ENCODE measurements at places on chromosomes 12 and 14.

- no peak for DNase-seq
Measured at GRCh38 chr12:27351476-27351875, 18.8 kb downstream of the BMAL2 start.

- peak; percentile 53 for DNase-seq
Measured at GRCh38 chr12:6603095-6603567, 4.0 kb downstream of the CHD4 start.

GRCh38 chr14:79352076-79352630, 859.2 kb downstream of the DIO2 start:
- DNase-seq, result peak; percentile 32

- DNase-seq, result no peak
Measured at GRCh38 chr12:100789146-100789545, 5.4 kb upstream of the ANO4 start.

DNA sequence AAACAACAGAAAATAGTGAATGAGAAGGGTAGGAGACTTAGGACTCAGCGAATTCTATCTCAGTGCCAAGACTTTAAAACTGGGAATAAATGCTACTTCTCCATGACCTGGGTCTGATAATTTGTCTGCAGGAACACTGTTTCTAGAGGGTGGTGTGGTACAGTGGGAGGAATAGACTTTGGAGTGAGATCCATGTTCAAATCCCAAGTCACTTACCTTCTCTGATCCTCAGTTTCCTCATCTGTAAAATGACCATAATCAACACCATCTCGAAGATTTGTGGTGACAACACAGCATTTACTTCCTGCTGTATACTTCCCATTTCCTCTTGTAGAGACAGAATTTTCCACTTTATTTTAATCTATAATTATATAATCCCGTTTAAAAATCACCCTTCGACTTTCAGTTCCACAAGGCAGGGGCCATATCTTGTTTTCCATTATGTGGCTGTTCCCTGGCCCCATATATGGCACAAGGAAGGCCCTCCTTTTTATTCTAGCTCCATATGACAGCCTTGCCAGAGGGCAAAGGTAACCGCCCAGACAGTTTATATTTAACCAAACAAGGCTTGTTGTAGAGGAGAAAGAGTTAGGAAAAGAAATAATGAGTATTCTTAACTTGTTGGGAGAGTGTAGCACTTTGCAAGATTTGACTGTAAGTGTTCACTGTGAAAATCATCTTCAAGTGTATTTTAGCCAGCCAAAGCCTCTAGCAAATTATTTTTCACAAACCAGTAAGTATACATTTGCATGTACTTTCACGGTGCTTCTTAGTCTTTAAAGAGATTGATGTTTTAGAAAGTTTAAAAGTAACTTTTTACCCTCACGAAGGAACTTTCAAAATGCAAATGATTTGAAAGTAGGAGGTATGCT, 243.1 kb downstream of the AKAP6 start:
- DNase-seq, result no peak

GRCh38 chr12:19941096-19941495, 427.2 kb upstream of the PDE3A start:
- no peak for DNase-seq

DNA sequence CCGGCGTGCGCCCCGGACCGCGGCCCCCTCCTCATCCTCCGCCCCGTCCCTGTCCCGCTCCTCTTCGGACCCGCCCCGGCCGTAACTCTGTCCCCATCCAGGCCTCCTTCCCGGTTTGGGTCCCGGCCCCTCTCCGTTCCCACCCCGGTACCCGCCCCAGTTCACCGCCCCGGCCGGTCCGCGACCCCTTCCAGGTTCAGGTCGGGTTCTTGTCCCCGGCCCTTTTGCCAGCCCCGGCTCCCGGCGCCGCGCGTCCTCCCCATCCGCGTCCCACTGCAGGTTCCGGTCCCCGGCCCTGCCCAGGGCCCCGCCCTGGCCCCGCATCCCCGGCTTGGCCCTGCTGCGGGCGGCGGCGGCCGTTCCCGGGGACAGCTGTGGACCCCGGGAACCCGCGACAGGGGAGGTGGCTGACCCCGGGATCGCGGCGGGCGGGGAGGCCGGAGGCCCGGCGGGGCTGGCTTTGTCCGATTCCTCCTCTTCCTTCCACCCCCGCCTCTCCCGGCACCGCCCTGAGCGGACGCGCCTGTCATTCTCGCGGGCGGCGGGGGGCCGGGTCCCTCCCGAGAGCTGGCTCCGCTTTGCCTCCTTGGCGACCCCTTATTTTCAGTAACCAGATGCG, 601 bp downstream of the KLC1 start:
- no peak for DNase-seq

DNA sequence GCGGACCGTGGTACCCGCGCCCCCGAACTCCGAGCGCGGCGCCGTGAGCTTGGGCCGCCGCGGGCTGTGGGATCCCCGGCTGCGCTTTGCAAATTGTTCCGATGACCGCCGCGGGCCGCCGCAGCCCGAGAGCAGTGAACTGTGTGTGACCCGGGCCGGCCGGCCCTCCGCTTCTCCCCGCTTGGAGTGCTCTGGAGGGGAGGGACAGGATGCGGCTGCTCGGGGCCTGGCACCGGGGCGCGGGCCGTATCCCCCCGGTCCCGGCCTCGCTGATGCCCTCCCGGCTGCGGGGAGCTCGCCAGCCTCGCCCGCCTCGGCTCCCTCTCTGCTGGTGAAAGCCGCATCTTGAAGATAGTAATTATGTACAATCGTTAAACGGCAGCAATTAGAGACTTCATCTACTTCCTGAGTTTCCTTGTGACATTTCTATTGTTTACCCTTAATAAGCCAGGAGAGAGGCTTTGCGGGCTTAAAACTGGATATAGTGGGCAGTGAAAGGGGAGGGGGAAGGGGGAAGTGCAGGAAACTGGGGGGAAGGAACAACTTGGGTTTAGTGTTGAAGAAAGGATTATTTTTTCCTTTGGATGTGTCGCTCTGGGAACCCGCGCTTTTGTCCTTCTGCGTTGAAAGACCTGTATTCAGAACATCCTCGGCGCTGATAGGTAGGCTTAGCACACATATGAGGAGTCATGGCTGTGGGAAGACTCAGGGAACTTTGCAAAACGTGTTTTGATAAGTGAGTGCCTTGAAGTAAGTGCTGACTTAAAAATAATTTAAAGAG, 1.2 kb downstream of the PELI2 start:
- DNase-seq, result no peak

- no peak for DNase-seq
Measured at GRCh38 chr12:124082687-124083086, 109.7 kb downstream of the ZNF664 start.

GRCh38 chr12:120668091-120668867, 18.7 kb upstream of the MLEC start:
- no peak for DNase-seq

DNA sequence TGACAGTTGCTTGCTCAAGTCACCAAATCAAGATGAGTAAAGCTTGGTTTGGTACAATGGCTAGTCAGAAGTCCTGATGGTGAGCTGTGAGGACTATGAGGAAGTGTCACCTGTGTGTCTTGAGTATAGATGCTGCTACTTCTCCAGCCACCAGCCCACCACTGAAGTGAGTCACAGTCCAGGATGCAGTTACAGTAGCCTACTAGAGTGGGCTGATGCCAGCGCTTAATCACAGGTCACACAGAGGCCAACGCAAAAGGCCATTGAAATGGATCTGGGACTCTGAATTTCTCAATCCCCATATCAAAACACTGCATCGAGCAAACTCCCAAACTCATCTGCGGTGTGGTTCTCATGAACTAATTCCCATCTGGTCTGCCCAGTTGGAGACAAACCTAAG, 223.1 kb downstream of the ANO6 start:
- DNase-seq, result no peak

DNA sequence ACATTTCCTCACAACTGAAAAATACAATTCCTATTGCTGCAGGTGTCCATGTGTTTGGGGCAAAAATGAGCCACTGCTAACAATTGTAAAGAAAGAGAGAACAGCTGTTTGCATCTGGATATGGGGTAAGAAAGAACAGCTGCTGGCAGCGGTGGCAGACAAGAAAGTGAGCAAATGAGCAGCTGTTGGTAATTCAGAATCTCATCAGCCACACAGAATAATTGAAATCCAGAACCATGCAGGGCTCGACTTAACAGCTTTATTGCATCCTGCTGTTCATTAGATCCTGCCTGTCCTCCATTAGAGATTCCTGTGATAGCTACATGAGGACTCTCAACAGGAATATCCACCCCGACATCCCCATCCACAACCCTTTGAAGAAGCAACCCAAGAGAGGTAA, 62.5 kb upstream of the TSPAN8 start:
- no peak for DNase-seq

- no peak for DNase-seq
Measured at GRCh38 chr12:99935608-99936007, 49.1 kb downstream of the ANKS1B start.

DNA sequence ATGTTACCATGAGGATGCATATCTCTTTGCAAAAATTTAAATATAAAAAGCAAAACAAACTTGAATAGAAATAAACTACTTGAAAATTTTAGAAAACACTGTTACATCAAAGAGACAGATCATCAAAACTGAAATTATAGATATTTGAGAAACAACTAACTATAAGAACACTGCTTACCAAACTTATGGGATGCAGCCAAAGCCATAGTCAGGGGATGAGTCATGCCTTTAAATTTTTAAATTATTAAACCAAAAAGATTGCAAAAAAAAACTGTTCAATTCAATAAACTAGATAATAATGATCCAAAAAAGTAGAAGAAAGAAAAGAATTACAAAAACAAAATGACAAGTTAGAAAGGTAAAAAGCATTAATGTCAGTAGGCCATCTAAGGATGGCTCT, 7.5 kb downstream of the BDKRB2 start:
- DNase-seq, result no peak

DNA sequence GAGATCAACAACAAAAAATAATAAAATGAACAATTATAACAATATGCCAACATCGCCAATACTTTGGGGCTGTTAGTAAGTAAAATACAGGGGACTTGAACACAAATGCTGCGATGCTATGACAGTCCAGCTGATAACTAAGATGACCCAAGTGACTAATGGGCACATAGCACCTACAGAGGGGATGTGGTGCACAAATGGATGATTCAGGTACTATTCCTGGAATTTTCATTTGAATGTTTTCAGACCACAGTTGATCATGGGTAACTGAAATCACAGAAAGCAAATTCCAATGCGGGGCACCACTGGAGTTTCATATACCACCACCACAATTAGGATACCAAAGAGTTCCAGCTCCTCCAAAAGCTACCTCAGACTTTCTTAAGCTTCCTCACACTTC, 82.9 kb downstream of the RCOR1 start:
- peak; percentile 14 for DNase-seq

- DNase-seq, result no peak
Measured at GRCh38 chr14:67133595-67134441, 55.4 kb upstream of the GARIN2 start.

- DNase-seq, result peak; percentile 100
Measured at GRCh38 chr12:122225683-122226365, at the start of gene DIABLO. DIABLO (minus strand) TSS chr12:122226052; CDS start chr12:122226014, 38 bp downstream.

- peak; percentile 47 for DNase-seq
Measured at GRCh38 chr14:86639146-86639545, 1109.2 kb downstream of the FLRT2 start.

GRCh38 chr12:49471557-49471956, 67.3 kb upstream of the KCNH3 start:
- no peak for DNase-seq

- no peak for DNase-seq
Measured at GRCh38 chr12:126534942-126535341, 1469.7 kb downstream of the AACS start.

DNA sequence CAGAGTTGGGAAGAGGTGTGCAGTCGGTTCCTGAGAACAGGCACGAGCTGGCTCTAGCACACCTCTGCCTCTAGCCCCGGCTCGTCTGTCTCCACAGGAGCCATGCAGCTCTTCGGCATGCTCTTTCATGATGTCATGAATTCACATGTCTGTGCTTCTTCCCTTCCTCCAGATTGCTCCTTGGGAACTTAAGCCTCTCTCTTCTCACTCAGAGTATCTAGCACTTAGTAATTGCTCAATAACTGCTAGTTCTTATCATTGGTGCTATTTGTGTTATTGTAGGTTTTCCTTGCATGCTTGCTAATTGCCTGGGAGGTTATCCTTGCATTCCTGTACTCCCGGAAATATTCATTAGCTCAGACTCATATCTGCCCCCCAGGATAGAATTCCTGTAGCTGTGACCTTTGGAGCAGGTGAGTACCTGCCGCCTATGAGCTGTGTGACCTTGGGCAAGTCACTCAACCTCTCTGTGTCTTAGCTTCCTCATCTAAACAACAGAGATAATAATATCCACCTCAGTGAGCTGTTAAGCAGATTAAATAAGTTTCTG, 19.5 kb downstream of the FAM181A start:
- no peak for DNase-seq

DNA sequence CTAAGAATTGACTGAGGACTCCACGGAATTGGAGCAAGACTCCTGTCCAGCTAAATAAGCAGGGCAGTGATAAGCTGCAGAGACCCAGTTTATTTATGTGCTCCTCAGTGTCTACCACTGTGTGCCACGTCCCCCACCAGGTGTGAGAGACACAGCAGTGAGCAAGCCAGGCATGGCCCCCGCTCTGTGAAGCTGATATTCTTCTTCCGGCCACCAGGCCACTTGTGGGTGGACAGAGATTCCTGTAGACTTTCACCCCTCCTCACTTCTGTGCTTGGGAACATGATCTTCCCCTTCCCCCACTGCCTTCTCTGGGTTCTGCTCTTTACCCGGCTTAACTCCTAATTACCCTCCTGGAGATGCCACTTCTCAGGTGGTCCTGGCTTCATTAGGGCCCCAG, 21.3 kb downstream of the BRAP start:
- DNase-seq, result no peak

GRCh38 chr12:125071456-125071855, 6.2 kb downstream of the AACS start:
- no peak for DNase-seq

DNA sequence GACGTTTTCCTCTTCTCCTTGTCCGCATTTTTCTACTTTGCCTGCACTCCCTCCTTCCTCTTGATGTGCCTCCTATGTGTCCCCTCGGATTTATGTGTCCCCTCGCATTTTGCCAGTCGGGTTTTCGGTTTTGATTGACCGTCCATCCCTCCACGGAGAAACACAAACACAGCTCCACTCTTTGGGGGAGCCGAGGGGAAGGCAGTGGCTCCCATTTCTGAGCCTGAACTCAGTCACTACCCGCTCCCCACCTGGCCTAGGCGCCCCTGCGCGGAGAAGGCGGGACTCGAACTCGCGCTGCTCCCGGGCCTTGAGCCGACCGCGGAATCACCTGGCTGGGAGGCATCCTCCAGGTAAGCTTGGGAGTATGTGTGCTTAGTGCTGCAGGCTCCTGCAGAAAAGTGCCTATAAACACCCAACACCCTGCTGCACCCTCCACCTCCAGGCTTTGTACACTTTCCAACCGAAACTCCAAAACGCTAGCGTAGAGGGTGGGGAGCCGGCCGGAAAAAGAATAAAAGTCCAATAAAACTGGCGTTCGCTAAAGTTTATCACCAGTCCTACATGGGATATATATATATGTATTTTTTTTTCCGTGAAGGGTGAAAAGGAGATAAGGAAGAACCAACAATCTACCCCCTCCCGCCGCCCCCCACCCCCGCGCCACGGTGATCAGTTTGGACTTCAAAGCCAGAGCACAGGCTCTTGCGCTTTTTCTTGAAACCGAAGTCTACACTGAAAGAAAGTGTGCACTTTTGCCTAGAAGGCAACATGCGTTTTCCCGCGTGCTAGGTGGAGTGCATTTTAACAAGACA, 3.3 kb upstream of the CCND2 start:
- DNase-seq, result no peak

GRCh38 chr12:16622338-16622737, 16.4 kb upstream of the LMO3 start:
- no peak for DNase-seq

GRCh38 chr14:100532906-100533655, 54.1 kb downstream of the BEGAIN start:
- peak; percentile 63 for DNase-seq

Measured in fibroblast of upper back skin (primary cell).